ENCODE measurements at places on chromosomes 11 and 22.

GRCh38 chr11:44839458-44840084 lies 111.1 kb downstream of the TP53I11 start:
- DNase-seq, result no peak

GRCh38 chr11:117337076-117337475 lies 9.4 kb downstream of the CEP164 start:
- DNase-seq, result no peak

- no peak for DNase-seq
Measured at GRCh38 chr22:20782596-20783299, 8.8 kb downstream of the SERPIND1 start.

GRCh38 chr22:28629420-28630176 lies 50.0 kb downstream of the TTC28 start:
- DNase-seq, result no peak

GRCh38 chr11:2781408-2782274 lies 81.8 kb upstream of the KCNQ1OT1 start:
- DNase-seq, result no peak

DNA sequence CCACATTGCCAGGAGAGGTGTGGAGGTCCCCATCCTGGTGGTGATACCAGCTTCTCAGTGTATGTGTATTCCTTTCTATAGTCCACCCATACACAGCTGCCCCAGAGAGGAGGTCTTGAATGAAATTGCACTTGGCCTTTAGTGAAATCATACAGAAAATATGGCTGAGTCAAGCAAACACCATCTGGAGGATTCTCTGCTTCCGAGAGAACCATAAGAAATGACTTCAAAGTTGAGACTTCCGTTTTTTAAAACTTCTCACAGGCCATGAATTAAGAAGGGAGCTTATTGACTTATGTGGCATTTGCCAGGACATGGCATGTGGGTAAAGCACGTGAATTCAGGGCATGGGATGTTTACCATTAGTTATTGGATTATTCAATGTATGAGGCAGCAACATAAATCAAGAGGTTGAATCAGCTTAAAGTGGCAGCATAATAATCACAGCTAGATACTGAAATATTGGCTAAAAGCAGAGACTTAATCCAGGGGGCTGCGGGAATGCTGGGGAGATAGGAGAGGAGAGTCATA lies 119.1 kb upstream of the MTNR1B start:
- DNase-seq, result no peak

DNA sequence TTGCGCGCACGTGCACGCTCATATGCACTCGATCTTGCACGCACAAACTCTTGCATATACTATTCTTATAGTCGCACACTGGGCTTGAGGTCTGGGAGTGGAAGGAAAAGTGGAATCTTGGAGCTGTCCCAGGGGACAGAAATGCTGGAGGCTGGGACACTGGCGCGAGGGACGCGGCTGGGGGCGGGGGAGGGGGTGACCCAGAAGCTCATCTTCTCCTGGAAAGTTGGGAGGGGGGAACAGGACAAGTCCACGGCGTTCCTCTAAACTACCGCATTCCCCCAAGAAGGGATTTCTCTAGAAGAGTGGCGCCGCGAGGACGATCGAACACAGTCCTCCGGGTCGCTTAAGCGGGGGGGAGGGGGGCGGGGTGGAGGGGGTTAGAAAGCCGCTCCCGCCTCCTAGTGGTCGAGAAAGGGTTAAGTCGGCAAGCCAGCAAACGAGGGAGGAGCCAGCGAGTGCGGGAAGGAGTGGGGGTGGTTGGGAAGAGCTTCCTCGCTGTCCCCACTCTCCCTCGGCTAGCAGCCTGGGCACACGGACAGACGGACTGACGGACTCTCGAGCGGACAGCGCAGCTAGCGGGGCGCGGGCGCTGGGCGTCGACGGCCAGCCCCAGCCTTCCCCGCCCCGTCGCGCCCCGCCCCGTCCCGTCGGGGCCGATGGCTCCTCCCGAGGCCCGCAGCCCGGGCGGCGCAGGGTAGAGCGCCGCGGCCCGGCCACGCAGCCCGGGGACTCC lies at the start of gene RTN4RL2:
RTN4RL2 (plus strand) TSS at position 507 of the 736 bp plus-strand sequence. CDS start 338 bp downstream, outside the sequence.
- peak; percentile 67 for DNase-seq

- no peak for DNase-seq
Measured at GRCh38 chr11:34151916-34152845, 46.8 kb downstream of the NAT10 start.

DNA sequence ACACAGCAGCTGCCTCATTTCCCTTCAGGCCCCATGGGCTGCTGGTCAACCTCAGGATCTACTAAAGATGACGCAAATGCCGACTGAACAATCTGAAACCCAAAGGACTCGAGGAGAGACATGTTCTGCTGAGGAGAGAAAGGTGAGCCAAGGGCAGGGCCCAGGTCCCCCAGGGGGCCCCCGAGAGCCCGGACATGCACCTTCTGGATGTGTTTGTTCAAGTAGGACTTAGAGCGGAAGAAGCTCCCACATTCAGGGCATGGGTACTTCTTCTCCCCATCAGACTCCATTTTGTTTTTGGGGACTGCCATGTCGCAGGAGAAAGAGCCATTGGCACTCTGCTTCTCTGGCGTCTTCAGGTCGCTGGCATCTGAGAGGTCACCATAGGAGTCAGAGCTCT lies 19.3 kb downstream of the PATZ1 start:
- no peak for DNase-seq

GRCh38 chr11:16738947-16739815 lies 734 bp downstream of the C11orf58 start:
- DNase-seq, result peak; percentile 13

DNA sequence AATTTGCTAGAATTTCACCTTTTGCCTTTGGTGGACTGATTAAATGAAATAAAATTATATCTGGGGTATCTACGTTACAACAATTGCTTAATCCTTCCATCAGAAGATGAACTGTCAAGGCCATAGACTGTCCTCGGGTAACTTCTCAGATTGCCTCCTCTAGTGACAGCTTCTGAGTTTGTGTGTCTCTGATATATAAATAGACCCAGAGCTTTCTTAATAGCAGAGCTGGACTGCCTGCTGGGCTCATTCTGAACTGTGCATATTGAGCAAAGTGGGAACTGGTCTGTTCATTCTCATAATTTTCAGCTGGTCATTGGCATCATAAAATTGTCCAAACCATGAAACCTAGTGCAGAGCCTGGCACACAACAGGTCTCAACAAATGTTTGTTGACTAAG lies 99.1 kb upstream of the GRAMD1B start:
- no peak for DNase-seq
